ENCODE measurements at places on chromosomes 4 and X.
A peak's percentile ranks its signal among the peaks of the same experiment; 100 is the strongest.

- DNase-seq = no peak
Observed at GRCh38 chr4:23083391-23083790, 390.7 kb downstream of the GBA3 start.

- no peak for DNase-seq
Observed at GRCh38 chrX:97168646-97169045, 284.9 kb downstream of the RPA4 start.

- DNase-seq = no peak
Observed at GRCh38 chrX:15277604-15278003, 7.7 kb upstream of the ASB9 start.

- peak; percentile 30 for DNase-seq
Observed at GRCh38 chr4:70903291-70903603, 1.1 kb downstream of the MOB1B start.

DNA sequence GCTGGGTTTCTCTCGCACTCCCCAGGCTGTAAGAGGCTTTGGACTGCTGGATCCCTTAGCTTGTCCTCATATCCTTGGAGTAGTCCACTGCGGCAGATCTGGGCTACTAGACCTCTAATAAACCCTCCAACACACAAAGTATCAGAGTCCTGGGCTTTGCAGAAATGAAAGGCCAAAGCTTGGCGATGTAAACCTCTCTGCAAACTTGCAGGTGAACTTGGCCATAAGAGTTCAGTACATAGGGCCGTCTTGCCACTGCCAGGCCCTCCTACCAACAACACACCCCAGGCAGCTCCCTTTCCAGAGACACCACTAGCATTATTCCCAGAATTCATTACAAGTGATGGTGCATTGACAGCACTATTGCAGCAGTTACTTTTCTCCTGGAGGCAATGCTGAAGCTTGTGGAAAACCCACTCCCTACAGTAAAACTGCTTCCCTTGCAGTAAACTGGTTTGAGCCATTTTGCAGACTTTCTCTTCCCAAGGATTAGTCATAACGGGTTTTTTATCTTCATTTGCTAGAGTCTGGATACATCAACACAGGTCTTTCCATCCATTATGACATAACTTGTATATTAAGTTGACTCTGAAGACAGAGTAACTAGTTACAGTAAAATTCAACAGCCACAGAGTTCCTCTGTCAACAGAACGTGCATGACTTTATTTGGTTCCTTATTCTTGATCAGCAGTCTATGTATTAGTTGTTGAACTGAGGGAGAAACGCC is 2.4 kb downstream of the ANKRD50 start:
- DNase-seq = no peak

DNA sequence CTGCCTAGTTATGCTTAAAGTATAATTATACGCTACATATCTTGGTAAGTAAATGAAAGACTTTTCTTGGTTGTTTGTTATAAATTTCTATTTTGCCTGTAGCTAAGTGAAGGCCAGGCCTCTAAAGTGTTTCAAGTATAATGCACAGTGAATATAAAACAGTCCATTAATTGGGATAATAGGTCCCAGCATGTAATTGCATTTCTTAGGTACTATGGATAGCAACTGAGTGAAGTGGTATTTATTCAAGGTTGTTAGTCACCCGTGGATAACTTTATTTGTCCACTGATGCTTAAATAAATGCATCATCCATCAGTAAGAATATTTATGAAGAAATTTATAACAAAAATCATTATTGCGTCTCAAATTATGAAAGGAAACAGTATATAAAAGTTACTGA is 59.1 kb downstream of the TEX13C start:
- DNase-seq = no peak

GRCh38 chrX:19902110-19902509 is 14.7 kb upstream of the SH3KBP1 start:
- DNase-seq = peak; percentile 62

GRCh38 chrX:112359906-112360305 is 277.3 kb upstream of the TRPC5 start:
- no peak for DNase-seq

GRCh38 chrX:5180135-5180741 is 1048.4 kb downstream of the NLGN4X start:
- no peak for DNase-seq

GRCh38 chr4:172654457-172654856 is 514.2 kb upstream of the GALNT7 start:
- no peak for DNase-seq

DNA sequence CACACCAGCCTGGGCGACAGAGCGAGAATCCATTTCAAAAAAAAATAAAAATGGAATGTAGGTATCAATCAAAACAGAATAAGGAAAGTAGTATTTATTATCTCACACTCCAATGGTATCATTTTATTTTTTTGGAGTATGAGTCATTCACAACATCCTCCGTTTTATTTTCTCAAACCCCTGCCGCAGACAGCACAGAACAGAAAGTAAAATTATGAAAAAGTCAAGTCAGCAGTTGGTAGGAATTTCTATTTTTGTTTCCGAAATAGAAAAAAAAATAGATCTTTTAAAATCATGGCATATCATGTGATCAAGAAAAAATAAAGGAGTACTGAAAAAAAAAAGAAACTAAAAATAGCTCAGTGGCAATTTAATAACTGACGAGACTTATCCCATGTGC is 490.7 kb upstream of the TENM3 start:
- peak; percentile 42 for DNase-seq

DNA sequence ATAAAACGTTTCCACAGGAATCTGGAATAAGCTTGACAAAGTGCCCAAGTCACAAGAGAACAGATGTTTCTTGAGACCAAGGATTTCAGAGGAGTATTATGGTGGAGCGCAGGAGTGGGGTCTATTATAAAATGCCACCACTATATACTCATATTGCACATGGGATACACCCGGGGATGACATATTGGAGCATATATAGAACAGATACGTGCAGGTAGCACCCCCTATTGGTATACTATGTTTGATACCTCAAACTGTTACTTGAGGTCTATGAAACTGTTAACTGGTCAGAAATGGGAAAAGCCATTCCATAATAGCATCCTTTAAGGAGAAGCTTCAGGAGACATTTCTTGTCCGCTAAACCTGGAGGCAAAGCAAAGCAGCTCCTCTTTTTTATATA is 86.0 kb downstream of the PCYT1B start:
- peak; percentile 25 for DNase-seq

DNA sequence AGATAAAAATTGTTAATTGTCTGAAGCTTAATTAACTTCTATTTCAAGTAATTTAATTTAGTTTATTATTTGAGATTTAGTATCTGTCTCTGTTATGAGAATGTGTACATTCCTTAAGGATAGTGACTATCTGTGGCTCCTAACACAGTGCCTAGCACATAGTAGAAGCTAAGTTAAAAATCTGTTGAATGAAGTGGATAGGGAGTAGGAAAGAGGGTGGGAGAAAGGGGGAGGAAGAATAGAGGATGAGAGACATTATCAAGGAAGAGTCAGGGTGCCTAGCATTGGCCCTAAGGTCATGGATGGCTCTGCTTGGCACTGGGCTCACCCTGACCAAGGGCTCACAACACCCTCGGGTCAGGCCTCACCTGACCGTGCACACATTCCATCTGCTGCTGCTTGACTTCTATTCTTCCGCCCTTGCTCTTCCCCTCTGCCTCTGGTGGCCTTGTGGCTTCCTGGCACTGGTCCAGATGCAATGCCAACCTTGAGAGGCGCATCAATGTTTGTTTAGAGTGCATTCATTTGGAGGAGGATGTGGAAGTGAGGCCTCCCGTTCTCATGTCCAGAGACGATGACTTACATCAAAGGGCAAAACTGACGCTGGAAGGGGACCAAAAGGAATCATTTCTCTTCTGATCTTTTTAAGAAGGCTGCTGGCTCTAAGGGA is 42.3 kb downstream of the TRIM2 start:
- no peak for DNase-seq

GRCh38 chr4:70365479-70365878 is 4.9 kb downstream of the SMR3A start:
- no peak for DNase-seq

- DNase-seq = no peak
Observed at GRCh38 chrX:6599230-6599860, 64.4 kb upstream of the VCX3A start.

DNA sequence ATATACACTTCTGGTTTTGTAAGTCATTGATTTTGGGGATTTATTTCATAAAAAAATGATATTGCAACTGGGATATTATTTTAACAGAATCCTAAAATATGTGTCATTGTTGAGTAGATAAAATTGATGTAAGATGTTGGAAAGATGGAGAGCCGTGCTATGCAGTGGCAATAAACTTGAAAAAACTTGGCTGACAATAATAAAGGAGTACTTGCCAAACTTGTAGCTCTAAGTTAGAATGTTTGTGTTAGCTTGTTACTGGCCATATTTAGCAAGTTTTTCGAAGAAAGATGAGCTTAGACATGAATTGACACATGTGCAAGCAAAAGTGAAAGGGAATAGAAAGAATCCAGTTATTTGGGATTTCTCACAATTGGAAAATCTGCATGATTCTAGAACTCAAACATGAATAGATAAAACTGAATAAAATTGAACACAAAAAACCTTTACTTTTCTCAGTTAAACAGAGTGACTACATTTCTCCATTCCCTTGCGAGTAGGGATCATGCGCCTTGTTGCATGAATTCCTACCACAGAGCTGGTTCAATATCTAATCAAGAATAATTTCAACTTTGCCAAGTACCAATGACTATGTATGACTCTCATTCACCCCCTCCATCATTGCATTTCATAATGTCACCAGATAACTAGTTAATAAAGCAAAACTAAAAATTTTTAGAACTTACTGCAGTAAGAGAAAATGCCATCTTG is 327.8 kb downstream of the CAMK2D start:
- peak; percentile 70 for DNase-seq

GRCh38 chr4:162392946-162393345 is 229.1 kb upstream of the FSTL5 start:
- DNase-seq = no peak

DNA sequence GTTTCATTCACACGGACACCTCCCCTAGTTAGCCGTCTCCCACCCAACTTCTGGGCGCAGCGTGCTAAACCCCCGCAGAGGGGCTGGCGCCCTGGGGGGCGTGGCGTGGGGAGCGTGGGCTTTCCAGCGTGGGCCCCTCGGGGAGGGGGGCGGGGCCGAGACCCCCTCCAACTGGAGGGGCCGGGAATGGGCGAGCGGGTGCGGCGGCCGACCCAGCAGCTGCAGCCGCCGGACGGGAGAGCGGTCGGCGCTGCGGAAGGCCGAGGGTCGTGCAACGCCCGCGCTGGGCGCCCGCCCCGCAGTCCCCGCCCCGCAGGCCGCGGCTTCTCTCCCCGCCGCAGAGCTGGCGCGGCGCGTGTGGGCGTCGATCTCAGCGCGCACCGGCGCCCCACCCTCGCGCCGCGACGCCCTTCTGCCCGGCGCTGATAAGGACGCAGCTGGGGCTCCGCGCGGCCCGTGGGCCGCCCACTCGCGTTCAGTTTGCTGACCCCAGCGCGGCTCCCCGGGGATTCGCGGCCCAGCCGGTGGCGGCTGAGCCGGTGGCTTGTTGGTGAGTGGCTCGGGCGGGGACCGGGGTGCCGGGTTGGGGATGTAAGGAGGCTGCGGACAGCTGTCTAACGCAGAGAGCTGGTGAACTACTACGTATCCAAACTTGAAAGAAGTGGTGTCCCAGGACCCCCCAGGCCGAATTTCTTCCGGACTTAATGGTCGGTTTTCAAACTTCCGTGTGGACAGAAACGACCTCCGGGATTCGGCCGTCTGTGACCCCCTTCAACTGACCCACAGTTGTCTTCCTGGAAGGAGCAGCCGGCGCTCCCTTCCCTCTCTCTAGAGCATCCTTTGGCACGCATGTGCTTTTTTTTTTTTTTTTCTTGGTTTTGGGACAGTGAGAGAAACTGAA is 1.5 kb downstream of the FHDC1 start:
- DNase-seq = peak; percentile 40

- DNase-seq = no peak
Observed at GRCh38 chr4:76830612-76830963, 67.4 kb downstream of the SOWAHB start.

DNA sequence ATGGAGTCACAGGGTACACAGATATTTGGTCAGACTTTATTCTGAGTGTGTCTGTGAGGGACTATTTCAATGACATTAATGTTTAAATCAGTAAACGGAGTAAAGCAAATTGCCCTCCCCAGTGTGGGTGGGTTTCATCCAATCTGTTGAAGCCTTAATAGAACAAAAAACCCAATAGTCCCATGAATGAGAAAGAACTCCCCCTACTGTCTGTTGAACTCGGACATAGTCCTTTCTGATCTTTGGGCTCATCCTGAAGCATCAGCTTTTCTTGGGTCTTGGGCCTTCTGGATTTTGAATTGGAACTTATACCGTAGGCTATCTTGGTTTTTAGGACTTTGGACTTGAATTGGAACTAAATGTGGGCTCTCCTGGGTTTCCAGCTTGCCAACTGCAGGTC is 193.6 kb downstream of the COX7B2 start:
- no peak for DNase-seq

- DNase-seq = no peak
Observed at GRCh38 chr4:29948858-29949257, 771.3 kb upstream of the PCDH7 start.
